ENCODE measurements at places on chromosomes 3 and 15.

DNA sequence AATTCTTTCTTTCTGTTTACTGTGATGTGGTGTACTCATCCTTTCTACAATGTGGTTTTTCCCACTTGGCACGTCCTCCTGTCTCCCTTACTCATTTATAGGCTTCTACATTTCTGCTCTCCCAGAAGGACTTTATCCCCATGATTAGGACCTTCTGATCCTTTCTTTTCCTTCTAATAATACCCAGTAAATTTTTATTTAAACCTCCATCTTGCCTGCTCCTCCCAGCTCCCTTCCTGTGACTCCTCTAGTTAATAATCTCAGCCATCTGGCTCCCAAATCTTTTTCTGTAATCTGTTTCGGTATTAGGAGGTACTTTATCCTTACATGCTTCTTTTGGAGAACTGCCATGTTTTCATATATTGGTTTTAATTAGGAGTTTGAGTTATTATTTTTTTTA lies 11.2 kb upstream of the P2RY1 start:
- peaks cover 6% of the 10 kb centered on the region for H3K4me1 ChIP-seq
- no peak for DNase-seq
- no peaks in the 10 kb centered on the region for H3K27me3 ChIP-seq

- no peak overlapping the region for H3K27ac ChIP-seq
- no peaks in the 10 kb centered on the region for H3K36me3 ChIP-seq
Measured at GRCh38 chr15:39494462-39494861, 86.4 kb upstream of the THBS1 start.

DNA sequence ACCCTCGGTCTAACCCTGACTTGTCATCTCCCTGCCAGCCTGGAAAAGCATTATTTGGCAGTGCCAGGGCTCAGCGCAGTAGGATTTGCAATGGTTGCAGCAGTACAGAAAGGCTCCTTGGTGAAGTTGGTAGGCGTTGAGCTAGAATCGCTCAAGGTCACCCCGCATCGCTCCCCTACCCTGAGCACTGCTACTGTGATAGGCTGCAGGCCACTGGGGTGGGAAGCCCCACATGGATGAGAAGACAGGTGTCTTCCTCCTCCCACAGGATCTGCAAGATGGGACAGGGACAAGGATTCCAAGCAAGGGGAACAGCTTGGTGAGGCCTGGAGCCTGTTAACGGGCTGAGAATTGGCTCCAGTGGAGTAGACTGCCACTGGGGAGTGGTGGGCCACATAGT lies 10.7 kb downstream of the CLK3 start:
- DNase-seq = no peak
- no peaks in the 10 kb centered on the region for H3K4me1 ChIP-seq
- no peak overlapping the region for H3K27ac ChIP-seq
- peaks cover 89% of the 10 kb centered on the region for H3K36me3 ChIP-seq

- H3K4me3 ChIP-seq = no peak overlapping the region
- H3K27me3 ChIP-seq = no peaks in the 10 kb centered on the region
- H3K36me3 ChIP-seq = no peaks in the 10 kb centered on the region
- no peak for DNase-seq
Measured at GRCh38 chr15:73323956-73324355, 44.8 kb downstream of the HCN4 start.

DNA sequence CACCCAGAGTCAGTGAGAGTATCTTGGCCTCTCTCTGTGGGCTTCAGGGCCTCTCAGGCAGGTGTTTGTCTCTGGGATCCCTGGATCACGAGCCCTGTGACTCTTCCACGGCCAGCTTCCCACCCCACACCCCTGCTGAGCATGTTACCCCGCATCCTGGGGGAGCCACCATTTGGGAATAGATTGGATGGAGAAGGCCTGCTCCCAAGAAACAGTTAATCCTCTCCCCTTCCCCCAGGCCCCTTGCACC lies 15.5 kb upstream of the SRP14 start:
- no peak overlapping the region for H3K27ac ChIP-seq
- H3K4me3 ChIP-seq = no peak overlapping the region
- no peaks in the 10 kb centered on the region for H3K36me3 ChIP-seq
- H3K27me3 ChIP-seq = no peaks in the 10 kb centered on the region

DNA sequence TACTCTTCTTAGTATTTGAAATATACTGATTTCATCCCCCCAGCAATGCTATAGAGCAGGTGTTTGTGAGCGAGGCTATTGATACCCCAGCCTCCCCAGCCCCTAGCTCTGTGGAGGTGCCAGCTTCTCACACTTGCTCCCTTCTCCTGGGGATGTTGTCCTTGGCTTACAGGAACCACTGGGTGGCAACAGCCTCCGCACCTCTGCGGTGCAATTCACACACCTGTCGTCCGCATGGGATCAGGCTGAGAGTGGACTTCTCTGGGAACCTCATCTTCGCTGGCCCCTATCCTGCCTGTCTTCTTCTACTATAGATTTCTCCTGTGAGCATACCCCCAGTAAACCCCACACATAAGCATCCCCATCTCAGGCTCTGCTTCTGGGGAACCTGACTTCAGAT lies 103.9 kb upstream of the SLC6A11 start:
- no peak overlapping the region for H3K4me3 ChIP-seq
- DNase-seq = no peak
- H3K4me1 ChIP-seq = peaks cover 6% of the 10 kb centered on the region
- no peaks in the 10 kb centered on the region for H3K27me3 ChIP-seq

DNA sequence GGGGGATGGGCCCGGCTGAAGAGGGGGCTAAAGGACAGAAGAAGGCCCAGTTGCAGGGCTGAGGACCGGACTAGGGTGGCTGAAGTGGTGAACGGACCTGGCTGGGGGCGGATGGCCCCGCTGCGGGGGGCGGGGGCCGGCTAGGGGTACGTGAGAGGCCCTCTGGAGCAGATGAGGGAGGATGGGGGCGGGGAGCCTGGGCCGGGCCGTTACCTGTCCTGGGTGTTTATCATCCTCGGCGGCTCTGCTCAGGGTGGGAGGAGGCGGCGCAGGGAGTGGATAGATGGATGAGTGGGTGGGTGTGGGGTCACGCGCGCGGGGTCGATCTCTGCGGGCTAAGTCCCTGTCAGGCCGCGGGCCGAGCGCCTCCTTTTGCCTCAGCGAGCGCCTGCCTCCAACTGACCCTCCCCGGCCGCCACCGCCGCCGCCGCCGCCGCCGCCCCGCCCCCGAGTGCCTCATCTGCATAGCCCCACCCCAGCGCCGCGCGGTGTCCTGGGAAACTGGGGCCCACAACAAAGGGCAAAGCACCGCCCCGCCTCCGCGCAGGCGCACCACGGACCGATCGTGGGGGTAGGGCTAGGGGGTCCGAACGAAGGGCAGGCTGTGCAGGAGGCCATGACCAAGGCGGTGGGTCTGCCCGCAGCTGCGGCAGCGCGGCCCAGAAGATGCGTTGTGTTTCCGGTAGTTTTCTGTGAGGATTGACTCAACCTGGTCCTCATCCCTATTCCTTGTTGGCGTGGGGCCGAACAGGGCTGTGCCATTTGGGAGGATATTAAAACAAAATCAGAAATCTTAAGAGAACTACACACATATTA lies 72.4 kb downstream of the RBPMS2 start:
- no peaks in the 10 kb centered on the region for H3K27me3 ChIP-seq
- H3K27ac ChIP-seq = peak overlapping the region; percentile 81
- H3K4me1 ChIP-seq = peaks cover 48% of the 10 kb centered on the region
- H3K4me3 ChIP-seq = peak overlapping the region; percentile 92
- DNase-seq = peak; percentile 96

DNA sequence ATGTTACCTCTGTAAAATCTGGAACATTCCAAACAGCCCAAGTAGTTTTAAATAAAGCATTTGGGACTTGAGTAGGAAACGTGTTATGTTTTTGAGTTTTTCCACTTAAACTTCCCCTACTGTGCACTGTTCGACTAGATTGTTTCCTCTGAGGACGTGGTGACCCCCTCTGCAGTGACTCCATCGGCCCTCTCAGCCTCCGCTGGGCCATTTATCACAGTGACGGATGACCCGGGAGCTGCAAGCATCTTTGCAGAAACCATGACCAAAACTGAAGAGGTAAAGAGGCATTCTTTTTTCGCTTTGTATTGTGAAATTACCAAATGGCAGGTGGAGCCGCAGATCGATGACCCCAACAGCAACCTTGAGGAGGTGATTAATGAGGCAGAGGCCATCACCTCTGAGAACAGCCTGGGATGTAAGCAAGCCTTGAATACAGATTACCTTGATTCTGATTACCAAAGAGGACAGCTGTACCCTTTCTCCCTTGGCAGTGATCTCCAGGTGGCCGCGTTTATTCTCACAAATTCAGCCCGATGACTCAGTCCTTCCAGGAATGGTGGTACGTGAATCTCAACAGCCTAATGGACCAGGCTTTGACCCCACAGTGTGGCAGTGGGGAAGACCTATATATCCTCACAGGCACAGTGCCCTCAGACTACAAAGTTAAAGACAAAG lies 79.1 kb upstream of the FAN1 start:
- H3K4me3 ChIP-seq = no peak overlapping the region
- H3K27ac ChIP-seq = no peak overlapping the region
- no peaks in the 10 kb centered on the region for H3K36me3 ChIP-seq
- no peaks in the 10 kb centered on the region for H3K27me3 ChIP-seq
- H3K4me1 ChIP-seq = no peaks in the 10 kb centered on the region

DNA sequence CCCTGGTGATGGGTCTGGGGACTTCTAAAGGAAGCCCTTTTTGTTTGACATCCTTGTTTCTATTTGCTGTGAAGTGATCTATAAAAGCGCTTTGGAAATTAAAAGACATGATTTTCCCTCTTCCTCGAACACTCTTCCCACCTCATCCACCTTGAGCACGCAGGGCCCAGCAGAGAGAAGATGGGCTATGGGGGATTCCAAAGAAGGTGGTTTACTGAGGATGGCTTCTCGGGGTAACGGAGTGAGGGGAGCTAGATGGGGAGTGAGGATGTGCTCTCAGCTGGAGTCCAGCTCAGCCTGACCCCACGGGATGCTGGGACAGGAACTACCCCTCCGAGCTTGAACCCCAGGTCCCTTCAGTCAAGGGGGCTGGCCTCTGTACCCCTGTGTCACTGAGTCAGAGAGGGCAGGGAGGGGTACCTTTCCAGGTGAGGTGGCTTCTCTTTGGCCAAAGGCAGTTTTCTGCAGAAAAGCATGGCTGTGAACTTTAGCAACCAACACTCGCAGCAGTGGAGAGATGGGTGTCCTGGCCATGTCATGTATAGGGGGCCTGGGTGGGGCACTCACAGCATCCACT lies 180.7 kb upstream of the SMAD3 start:
- H3K27me3 ChIP-seq = no peaks in the 10 kb centered on the region
- H3K4me1 ChIP-seq = peaks cover 27% of the 10 kb centered on the region
- H3K4me3 ChIP-seq = no peak overlapping the region
- no peaks in the 10 kb centered on the region for H3K36me3 ChIP-seq

DNA sequence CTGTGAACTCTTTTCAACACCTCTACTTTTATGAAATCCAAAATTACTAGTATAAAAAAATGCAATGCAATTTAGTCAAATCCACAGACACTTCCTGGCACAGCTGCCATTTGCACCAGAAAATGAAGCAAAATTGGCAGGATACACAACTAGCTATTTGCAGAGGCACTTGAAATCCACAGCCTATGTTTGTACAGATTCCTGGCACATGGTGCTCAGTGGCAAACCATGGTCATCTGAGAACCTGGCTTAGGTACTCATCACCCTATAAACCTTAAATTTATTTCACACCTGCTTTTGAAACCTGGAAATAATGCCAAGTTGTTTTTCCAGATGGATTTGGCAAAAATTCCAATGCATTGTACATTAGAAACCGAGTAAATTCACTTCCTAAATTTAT lies 20.2 kb upstream of the PPM1L start:
- peaks cover 17% of the 10 kb centered on the region for H3K4me1 ChIP-seq
- H3K36me3 ChIP-seq = no peaks in the 10 kb centered on the region
- H3K27ac ChIP-seq = no peak overlapping the region
- H3K4me3 ChIP-seq = no peak overlapping the region
- DNase-seq = no peak

- no peak overlapping the region for H3K27ac ChIP-seq
- H3K4me3 ChIP-seq = no peak overlapping the region
- H3K27me3 ChIP-seq = no peaks in the 10 kb centered on the region
- DNase-seq = no peak
Measured at GRCh38 chr3:181999314-181999713, 287.6 kb downstream of the SOX2 start.

- H3K27me3 ChIP-seq = no peaks in the 10 kb centered on the region
- no peak overlapping the region for H3K4me3 ChIP-seq
- no peaks in the 10 kb centered on the region for H3K36me3 ChIP-seq
- peaks cover 22% of the 10 kb centered on the region for H3K4me1 ChIP-seq
- peak overlapping the region; percentile 19 for H3K27ac ChIP-seq
Measured at GRCh38 chr3:141274411-141275031, 42.9 kb downstream of the PXYLP1 start.

DNA sequence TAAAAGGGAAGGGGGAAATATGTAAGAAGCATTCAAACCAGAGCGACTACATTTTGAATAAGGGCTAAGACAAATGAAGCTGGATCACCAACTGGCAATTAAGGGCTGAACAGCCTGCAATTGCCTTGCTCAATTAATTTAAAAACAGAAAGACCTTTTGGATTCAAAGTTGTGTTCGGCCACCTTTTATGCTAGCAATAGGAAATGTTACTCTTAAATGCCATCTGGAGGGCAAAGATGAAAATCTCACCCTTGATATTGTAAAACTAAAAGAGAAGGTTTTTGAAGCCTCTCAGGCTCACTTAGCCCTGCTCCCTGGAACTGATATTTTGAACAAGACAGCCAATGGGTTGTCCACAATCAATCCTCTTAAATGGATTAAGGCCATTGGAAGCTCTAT lies 44.2 kb downstream of the ACAD9 start:
- no peaks in the 10 kb centered on the region for H3K27me3 ChIP-seq
- H3K27ac ChIP-seq = no peak overlapping the region

DNA sequence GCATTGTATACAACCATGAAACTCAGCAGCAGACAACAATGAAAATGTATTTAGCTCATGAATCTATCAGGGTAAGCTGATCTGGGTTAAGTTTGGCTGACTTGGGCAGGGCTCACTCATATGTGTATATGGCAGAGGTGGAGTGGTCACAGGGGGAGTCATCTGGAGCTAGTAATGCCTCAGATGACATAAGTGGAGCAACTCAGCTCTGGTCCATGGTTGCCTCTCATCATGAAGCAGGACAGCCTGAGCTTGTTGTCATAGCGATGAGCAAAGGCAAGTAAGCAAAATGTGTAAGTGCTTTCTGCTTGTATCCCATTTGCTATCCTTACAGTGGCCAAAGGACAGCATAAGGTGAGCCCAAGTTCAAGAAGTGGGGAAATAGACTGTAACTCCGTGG lies 64.5 kb downstream of the ALCAM start:
- H3K27me3 ChIP-seq = no peaks in the 10 kb centered on the region
- H3K4me1 ChIP-seq = no peaks in the 10 kb centered on the region
- H3K36me3 ChIP-seq = no peaks in the 10 kb centered on the region
- no peak overlapping the region for H3K27ac ChIP-seq
- no peak for DNase-seq

- H3K36me3 ChIP-seq = peaks cover 47% of the 10 kb centered on the region
- DNase-seq = no peak
- H3K4me3 ChIP-seq = no peak overlapping the region
Measured at GRCh38 chr3:47428662-47429061, 47.1 kb downstream of the SCAP start.

- DNase-seq = no peak
- no peak overlapping the region for H3K27ac ChIP-seq
- no peaks in the 10 kb centered on the region for H3K4me1 ChIP-seq
- H3K36me3 ChIP-seq = no peaks in the 10 kb centered on the region
- H3K4me3 ChIP-seq = no peak overlapping the region
Measured at GRCh38 chr3:62718011-62718410, 157.2 kb downstream of the CADPS start.

Measured in thoracic aorta (tissue), 2 donors.